ENCODE measurements at places on chromosomes 7 and 10.

DNA sequence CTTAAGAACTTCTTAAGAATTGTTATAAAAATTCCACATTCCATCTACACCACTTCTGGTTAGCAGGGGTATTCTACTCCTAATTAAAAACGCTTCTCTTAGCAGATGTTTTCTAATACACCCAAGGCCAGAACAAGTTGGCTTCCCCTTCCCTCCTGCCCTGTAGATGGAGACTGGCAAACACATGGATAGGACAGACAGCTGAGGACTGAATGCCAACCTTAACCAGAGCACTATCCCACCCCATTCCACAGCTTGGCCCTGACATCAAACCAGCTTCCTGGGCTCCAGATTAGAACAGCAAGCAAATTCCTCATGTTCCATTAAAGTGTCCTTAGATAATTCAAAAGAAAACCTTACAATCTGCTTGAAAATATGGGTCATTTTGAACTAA, 56.6 kb upstream of the IL6 start:
- no peak for DNase-seq

DNA sequence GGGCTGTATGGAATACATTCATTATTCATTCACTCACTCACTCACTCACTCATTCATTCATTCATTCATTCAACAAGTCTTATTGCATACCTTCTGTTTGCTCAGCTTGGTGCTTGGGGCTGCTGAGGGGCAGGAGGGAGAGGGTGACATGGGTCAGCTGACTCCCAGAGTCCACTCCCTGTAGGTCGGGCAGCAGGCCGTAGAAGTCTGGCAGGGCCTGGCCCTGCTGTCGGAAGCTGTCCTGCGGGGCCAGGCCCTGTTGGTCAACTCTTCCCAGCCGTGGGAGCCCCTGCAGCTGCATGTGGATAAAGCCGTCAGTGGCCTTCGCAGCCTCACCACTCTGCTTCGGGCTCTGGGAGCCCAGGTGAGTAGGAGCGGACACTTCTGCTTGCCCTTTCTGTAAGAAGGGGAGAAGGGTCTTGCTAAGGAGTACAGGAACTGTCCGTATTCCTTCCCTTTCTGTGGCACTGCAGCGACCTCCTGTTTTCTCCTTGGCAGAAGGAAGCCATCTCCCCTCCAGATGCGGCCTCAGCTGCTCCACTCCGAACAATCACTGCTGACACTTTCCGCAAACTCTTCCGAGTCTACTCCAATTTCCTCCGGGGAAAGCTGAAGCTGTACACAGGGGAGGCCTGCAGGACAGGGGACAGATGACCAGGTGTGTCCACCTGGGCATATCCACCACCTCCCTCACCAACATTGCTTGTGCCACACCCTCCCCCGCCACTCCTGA, 2.4 kb downstream of the EPO start:
- DNase-seq: no peak

DNA sequence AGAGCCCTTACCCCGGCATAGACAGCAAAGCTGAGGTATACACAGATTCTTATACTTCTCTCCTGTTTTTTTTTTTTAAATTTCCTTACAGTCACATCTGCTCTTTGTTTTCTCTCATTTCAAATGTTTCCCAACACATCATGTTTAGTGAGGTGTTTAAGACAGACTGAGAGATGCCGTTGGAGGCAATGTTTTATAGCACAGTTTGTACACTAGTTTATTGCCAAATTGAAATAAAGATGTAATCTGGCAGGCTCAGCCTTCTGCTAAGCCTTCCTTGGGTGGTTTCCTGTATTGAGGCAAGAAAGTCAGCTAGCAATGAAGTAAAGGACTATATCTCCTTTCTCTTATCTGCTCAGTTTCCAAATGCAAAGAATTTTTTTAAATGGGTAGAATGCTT, 393.4 kb downstream of the SORCS1 start:
- DNase-seq: no peak

DNA sequence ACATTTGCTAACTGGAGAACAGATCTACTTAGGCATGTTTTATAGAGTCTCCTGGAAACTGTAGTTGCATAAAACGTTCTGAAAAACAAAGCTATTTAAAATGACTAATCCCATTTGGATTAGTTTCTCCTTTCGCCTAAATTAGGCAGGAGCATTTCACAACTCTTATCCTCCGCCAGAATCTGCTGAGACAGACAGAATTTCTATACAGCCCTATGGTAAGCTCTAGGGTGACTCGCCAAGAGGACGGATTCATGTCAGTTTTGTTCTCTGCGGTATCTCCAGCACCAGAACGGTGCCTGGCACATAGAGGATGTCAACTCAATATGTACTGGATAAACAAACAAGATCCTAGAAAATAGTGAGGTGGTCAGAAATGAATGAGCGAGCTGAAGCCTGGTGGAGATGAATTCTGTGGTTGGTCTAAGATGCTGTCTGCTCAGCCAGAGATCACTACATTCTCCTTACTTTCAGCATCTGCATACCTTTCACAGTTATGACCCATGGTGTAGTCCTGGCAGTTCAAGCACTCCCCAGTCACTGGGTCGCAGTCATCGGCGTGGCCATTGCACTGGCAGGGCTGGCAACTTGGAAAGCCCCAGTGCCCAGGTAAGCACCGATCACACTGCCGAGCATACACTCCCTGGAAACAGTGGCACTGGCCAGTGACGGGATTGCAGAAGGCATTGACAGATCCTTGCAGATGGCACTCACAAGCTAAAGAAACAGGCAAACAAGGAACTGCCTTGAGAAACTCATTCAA, 44.0 kb downstream of the LAMB1 start:
- DNase-seq: no peak

DNA sequence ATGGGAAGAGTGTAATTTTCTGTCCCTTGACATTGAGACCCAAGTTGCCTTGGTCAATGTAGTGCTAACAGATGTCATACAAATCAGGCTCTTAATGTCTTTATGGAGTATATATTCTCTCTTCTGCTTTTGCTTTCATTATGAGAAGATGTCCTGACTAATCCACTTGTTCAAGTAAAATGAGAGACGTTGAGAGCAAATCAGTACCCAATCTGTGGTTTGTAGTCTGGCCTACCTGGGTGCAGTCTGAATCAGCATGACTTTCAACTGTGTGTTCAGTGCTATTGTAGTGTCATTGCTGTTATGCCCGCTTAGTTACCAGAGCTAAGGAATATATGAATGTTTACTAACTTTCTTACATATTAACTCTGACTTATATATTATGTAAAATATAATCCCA, 612.4 kb downstream of the ANKRD7 start:
- DNase-seq: no peak

DNA sequence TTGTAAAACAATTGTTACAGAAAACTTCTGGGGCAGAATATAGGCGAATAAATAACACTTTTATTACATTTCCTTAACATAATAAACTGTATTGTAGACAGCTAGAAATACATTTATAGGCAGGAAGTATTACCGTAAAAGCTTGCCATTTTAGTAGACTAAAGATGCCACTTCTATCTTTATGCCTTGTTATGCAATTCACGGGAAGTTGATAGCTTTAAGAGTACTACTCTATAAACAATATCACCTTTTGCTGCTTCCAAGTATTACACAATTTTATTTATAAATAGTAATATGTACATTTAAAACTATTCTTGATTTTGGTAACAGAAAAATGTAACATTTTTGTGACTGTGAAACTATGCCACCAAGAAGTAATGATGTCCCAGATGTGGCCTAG, 37.9 kb downstream of the PALS2 start:
- DNase-seq: no peak

- no peak for DNase-seq
Observed at GRCh38 chr10:78185693-78186055, 152.0 kb downstream of the RPS24 start.

DNA sequence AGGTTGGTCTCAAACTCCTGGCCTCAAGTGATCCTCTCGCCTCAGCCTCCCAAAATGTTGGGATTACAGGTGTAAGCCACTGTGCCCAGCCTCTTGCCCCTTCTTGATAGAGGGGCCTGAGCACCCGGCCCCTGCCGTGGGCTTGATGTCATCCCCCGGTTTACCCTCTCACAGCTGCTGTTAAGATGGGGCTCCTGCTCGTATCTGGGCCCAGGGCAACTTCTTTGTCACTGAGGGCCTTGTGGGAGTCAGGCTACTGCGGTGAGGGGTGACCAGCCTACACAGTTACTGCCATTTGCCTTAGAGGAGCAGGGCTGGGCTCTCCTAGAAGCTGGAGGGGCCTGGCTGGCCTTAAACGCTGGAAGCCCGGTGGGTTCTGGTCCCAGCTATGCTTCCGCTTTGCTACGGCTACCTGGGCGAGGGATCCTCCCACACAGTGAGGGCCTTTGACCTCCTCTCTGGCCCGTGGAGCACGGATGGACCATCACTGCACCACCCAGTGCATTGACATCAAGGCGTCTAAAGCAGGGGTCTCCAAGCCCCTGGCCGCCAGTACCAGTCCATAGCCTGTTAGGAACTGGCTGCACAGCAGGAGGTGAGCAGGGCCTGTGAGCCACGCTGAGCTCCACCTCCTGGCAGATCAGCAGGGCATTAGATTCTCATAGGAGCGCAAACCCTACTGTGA, 1.1 kb upstream of the TMEM130 start:
- no peak for DNase-seq

- no peak for DNase-seq
Observed at GRCh38 chr7:115962340-115962739, 68.2 kb downstream of the TFEC start.

DNA sequence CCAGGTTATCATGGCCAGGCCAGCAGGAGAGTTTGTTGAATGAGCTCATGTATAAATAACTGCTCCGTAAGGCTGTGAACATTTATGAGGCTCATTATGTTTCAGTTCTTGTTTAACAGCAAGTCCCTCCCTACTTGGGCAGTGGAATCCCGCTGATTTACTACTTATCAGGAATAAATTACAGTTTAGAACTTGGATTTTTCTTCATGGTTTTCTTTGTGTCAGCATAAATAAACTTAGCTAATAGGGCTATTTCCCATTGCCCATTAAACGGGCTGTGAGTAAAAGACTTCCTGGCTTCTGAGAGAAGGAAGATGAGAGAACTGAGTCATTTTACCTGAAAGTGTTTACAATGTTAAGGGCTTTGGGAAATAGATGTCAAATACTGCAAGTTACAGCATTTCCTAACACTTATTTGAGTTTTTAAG, 701.6 kb upstream of the ANKRD30A start:
- DNase-seq: no peak

DNA sequence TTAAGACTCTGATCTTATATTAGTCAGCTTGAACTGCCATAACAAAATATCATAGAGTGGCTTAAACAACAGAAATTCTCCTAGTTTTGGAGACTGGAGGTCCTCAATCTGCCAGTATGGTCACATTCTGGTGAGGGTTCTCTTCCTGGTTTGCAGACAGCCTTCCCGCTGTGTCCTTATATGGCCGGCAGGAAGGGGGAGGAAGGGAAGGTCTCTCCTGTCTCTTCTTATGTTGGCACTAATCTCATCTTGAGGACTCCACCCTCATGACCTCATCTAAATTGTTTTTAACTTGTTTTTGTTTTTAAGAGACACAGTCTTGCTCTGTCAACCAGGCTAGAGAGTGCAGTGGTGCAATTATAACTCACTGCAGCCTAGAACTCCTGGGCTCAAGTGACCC, 53.1 kb downstream of the VPS41 start:
- no peak for DNase-seq

DNA sequence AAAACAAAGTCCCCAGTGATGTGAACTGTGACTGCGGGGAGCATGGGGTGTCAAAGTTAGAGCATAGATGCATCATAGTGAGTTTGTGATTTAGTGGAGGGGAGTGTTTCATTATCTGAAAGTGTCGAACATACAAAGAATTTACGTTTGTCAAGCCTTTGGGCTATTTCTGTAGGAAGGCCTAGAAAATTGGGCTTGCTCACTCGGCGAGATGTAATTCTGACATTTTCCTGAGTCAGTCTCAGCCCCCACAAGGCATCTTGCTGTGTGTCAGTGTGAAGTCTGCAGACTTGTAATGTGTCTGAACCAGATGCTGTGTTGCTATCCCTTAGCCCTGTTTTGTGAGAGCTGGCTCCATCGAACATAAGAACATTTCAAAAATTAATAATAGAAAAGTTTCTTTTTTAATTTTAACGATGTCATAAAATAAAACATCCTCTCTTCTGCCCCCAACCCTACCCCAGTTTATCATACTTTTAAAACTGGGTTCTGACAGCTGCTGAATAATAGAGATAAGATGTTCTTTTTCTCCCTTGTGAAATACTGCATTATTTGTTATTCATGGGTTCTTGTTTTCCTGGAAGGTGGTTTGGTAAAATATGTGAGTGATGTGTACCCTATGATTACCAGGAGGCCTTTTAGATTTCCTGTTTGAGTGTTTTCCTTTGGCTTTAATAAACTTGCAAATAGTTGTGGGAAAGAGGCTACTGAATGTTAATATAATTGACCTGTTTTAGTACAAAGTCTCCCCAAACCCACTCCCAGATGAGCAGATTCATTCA, 207.4 kb downstream of the GPR158 start:
- no peak for DNase-seq

DNA sequence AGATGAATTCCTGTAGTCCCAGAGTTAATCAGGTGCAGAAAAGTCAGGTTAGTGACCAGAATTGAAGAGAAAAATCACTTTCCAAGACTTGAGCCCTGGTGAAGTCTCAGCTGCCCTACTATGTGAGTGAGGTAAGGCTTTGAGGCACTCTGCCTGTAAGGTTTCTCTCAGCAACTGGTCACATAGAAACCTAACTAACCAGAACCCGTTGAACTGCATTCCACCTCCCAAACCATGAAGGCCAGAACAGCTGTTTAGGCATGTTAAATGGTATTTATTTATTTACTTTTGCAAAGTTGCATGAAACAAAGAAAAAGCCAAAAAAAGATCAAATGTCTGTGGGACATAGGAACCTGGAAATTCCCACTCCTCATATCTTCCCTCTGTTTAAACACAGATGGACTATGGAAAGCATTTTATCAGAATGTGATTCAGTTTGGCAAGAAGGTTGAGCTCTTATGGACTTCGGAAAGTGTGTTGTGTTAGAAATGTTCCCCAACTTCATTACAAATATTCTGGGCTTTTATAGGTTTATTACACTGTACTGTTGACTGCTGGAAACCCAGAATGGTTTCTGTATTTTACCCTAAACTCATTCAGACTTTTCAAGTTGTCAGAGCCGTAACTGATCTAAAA, 12.8 kb upstream of the GPR85 start:
- DNase-seq: no peak

GRCh38 chr7:112272921-112273561, 66.5 kb downstream of the ZNF277 start:
- no peak for DNase-seq

DNA sequence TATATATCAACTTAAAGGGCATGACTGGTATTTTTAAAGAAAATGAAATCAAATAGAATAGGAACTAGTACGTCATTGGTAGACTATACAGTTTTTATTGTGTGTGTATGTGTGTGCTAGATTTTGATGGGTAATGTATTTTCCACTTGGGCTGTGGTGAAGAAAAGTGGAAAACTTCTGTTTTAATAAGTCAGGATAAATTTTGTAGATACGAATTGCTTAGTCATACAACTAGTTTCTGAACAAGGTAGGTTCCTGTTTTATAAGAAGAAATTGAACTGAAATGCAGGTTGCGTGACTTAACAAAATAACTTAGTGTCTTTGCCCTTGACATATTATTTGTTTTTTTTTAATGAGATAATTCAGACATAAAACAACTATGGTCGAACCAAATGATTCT, 24.3 kb downstream of the UBN2 start:
- no peak for DNase-seq

GRCh38 chr7:21330462-21331178, 97.3 kb upstream of the SP4 start:
- no peak for DNase-seq

- no peak for DNase-seq
Observed at GRCh38 chr7:158362001-158362400, 225.6 kb downstream of the PTPRN2 start.

- no peak for DNase-seq
Observed at GRCh38 chr10:482051-482501, 207.4 kb downstream of the DIP2C start.

- no peak for DNase-seq
Observed at GRCh38 chr10:35208536-35208935, 81.9 kb downstream of the CREM start.
